Jurkat, Clone E6-1 (cell line): ENCODE measurements at places on chromosomes 6 and 20.

DNA sequence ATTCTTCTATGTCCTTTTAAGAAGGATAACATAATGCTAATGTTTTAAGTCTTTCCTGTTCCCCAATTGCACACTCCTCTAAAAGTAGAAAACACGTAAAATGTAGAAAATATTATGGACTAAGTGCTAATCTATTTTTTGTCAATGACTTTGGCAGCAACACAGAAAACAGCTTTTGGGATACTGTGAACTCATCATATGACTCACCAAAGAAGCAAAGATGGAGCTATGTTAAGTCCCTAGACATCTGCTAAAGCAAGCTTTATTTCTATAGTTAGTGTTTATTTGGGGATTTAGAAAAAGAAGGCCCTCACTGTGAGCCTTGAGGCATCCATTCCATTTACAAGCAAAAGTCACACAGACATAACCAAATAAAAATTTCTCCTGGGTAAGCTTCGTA is 23.0 kb downstream of the OPN5 start:
- DNase-seq, result no peak

GRCh38 chr20:33604084-33604990 is 57.8 kb upstream of the C20orf144 start:
- DNase-seq, result no peak

DNA sequence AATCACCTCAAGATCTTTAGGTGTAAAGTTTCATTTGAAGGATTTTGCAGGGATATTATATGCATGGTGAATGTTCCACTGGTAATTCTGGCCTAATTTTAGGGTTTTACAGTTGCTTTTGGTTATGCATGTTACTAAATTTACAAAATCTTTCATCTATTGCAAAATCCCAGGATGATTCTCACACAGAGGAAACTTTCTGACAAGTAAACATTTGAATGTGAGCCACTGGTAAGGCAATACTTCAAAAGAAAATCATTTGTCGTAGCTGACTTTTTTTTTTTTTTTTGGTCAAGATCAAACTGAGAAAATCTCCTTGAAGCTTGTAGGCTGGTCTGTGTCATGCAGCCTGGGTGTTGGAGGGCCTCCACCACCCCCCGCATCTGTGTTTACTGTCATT is 141.9 kb upstream of the EXOC2 start:
- no peak for DNase-seq

DNA sequence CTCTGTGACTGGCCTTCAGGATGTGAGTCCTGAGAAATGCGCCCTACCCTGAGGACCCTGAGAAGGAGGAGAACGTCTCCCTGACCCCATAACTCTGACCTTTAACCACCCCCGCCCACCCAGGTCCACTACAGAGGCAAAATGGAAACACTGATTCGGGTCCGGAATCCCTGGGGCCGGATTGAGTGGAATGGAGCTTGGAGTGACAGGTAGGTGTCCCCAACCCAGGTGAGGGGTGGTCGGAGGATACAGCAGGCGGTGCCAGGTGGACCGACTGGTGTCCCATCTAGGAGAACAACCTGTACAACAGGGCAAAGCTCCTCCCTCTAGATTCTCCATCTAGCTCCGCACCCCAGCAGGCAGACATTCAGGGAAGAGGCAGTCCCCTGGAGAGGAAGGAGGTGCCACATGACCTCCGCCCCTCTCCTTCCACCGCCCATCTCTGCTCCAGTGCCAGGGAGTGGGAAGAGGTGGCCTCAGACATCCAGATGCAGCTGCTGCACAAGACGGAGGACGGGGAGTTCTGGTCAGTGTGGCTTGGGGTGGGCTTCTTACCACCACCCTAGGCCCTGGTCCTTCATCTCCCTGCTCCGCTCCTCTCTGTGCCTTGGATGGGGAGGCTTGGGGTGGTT is 17.6 kb downstream of the CAPN11 start:
- DNase-seq, result no peak

DNA sequence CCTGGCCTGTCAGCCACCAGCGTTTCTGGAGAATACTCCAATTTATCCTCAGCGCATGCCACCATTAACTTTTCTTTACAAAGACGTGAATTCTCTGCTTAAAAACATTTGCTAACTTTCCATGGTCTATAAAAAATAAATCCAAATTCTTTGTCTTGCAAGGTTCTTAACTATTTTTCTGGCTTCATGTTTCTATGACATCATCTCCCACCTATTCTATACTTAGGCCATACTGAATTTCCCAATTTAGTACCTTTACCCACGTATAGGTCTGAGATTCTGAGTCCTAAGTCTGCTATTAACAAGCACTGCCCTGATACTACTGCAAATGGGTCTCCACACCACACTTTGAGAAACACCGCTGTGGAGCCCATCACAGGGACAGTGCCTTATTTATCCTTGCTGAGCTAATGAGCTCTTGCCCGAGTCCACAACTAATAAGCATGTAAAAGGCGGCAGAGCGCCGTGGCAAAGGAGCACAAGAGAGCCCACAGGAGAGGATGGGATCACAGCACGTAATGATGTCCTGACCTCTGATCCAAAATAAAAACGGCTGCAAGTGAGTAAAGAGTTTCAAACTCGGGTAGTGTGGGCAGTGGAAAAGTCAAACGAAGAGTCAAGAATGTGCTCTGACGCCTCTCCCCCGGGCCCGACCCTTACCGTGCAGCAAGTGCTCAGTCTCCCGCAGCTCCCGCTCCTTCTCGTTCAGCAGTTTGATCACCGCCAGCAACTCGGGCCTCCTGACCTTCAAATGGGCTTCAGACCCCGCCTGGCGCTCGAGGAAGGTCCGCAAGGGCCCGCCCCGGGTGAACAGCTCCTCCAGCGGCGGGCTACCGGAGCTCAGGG is 519 bp downstream of the MTRF1L start:
- no peak for DNase-seq

DNA sequence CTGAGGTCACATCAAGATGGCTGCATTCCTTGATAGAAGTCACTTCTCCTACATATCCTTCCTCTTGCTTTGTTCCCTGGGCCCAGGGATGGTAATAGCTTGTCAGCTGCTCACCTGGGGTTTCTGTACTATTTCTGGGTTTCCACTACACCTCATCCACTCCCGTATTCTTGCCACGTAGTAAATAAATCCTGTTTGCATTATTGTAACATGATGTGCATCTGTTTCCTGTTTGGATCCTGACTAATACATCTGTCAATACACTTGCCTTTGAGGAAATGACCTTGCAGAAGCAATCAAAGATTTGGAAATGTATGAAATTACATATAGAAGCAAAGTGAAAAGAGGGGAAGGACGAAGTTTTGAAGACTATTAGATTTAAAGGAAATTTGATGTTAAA is 619.0 kb downstream of the PHF3 start:
- DNase-seq, result no peak

- DNase-seq, result no peak
Measured at GRCh38 chr20:7497985-7498384, 442.3 kb downstream of the HAO1 start.

DNA sequence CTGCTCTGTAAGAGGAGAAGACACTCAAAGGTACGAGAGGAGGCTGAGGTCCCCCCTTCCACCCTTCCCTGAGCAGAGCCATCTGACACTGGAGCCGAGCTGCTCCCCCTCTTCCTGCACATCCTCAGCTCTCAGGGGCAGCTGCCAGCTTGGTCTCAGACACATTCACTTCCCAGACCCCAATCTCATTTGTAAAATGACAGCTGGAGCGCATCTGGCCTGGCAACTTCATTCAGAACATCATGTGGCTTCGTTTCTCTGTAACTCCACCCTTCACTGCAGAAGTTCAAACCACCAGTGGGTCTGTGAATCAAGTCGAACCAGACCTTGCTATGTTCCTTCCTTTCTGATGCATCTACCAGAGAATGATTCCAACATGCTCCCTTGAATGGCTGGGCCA is 145.6 kb upstream of the CDH4 start:
- DNase-seq, result no peak

DNA sequence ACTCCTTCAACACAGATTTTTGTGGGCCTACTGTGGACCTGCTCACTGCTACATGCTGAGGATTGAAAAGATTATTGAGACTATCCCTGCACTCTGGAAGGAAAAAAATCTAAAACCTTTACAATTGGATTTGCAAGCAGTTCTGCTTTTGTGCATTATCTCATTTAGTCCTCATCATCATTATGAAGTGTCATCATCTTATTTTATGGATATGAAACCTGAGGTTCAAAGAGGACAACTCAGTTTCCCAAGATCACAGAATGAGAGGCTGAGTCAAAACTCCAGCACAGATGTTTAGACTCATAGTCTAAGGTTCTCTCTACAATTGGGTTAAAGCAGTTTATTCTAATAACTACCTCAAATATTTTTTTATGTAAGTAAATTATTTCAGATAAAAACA is 160.2 kb upstream of the MARCKS start:
- no peak for DNase-seq

- DNase-seq, result no peak
Measured at GRCh38 chr6:14126191-14126590, 8.6 kb downstream of the CD83 start.

GRCh38 chr6:32972353-32973143 is 4.2 kb downstream of the BRD2 start:
- DNase-seq, result no peak
